ENCODE measurements at places on chromosomes 1 and 21. TPM values are rescaled to one million over a fixed set of nuclear protein-coding genes. Genes with fewer than 3 reads are reported as not detected.

The ZYG11A gene
- 0.09 TPM for total RNA-seq

The TRAF3IP3 gene
- total RNA-seq = 1.5 TPM

The ANGPTL3 gene
- not detected for total RNA-seq

The CD247 gene
- 0.45 TPM for total RNA-seq

The RIMS3 gene
- total RNA-seq = 1.3 TPM

The HIVEP3 gene
- 5.7 TPM for total RNA-seq

The NBPF6 gene
- not detected for total RNA-seq

The DUSP23 gene
- 12.0 TPM for total RNA-seq

The RAB3B gene
- total RNA-seq = 0.02 TPM

The USP21 gene
- 16.0 TPM for total RNA-seq

The XCL2 gene
- total RNA-seq = 2.7 TPM

The CDC20 gene
- total RNA-seq = 2.1 TPM

The NUP210L gene
- not detected for total RNA-seq

The SPRR5 gene
- not detected for total RNA-seq

The GJA9 gene
- not detected for total RNA-seq

The THEM5 gene
- total RNA-seq = 0.52 TPM

The SPRR2A gene
- not detected for total RNA-seq

The C1orf226 gene
- total RNA-seq = 7.7 TPM

The NR1I3 gene
- not detected for total RNA-seq

The SLC22A15 gene
- 9.4 TPM for total RNA-seq

The KIF14 gene
- 0.04 TPM for total RNA-seq

The PCAT6 gene
- 0.53 TPM for total RNA-seq

The MX1 gene
- 17.2 TPM for total RNA-seq

The RUNX1 gene
- total RNA-seq = 1.5 TPM

The ITLN2 gene
- not detected for total RNA-seq

The NHLH1 gene
- total RNA-seq = not detected

All from heart left ventricle (tissue), 16 donors.